Islet precursor cell (in vitro differentiated cells): ENCODE measurements at places on chromosomes 2 and 18.

- peak; percentile 73 for DNase-seq
These were observed 652 bp downstream of the PPM1B start for GRCh38 chr2:44169155-44169898.

DNA sequence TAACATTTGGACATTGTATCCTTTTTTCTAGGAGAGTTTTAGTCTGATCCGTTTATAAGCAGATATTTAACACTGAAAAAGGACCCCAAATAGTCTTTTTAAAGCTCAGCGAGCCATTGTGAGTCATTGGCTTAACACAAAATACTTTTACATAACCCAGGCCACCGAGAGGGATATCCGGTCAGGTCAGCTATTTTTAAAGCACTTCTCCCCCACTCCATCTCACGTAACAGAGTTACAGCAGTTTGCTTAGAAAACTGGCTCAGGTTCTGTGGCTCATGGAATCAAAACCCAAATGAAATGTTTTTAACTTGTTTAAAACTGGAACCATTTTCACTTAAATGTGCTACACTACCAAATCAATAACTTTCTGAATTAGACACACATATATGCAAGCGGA lies 23.9 kb downstream of the COL4A3 start:
- DNase-seq: no peak

DNA sequence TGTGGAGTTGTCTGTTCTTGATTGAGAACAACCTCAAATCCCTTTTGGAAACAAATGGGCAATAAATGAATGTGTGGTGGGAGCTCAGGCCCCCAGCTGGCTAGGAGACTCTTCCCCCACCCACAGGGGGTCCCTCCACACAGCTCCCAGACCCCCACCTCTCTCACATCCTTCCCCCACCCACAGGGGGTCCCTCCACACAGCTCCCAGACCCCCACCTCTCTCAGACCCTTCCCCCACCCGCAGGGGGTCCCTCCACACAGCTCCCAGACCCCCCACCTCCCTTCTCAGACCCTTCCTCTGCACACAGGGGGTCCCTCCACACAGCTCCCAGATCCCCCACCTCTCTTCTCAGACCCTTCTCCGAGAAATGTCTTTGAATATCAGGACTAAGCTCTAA lies 79.0 kb upstream of the CTDP1 start:
- no peak for DNase-seq

DNA sequence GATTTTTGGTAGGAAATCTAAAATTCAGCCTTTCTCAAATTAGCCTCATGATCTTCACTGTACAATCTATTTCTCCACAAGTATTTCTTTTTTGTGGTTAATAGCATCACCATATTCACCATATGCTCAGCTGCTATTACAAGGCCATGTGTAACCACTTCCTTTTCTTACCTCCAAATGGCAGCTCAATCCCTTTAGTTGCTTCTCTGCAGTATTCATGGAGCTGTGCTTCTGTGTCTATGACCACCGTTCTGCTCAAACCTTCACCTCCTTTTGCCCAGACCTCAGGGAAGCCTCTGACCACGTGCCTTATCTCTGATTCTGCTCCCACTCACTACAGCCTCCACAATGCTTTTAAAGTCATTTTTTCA lies 126.7 kb upstream of the TMEM200C start:
- DNase-seq: no peak

DNA sequence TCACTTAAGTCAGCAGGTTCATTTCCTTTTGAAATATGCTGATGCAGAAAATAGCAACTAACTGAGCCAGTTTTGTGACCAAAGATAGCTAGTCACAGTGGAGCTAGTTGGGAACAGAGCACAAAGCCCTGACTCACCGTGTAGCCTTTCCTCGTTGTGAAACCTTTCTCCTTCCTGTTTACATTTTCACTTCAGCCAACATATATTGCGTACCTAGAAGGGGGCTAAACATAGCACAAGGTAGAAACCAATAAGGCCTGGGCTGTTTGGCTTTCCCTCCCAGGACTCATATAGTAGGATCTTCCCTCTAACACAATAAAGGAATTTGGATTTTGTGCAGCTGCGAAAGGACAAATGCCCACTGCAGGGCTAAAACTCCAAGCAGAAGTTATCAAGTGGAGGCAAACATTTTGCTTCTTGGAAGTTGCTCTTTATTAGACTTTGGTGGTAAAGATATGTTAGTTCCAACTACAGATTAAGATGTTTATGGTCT lies 24.5 kb upstream of the LPIN2 start:
- DNase-seq: peak; percentile 66

DNA sequence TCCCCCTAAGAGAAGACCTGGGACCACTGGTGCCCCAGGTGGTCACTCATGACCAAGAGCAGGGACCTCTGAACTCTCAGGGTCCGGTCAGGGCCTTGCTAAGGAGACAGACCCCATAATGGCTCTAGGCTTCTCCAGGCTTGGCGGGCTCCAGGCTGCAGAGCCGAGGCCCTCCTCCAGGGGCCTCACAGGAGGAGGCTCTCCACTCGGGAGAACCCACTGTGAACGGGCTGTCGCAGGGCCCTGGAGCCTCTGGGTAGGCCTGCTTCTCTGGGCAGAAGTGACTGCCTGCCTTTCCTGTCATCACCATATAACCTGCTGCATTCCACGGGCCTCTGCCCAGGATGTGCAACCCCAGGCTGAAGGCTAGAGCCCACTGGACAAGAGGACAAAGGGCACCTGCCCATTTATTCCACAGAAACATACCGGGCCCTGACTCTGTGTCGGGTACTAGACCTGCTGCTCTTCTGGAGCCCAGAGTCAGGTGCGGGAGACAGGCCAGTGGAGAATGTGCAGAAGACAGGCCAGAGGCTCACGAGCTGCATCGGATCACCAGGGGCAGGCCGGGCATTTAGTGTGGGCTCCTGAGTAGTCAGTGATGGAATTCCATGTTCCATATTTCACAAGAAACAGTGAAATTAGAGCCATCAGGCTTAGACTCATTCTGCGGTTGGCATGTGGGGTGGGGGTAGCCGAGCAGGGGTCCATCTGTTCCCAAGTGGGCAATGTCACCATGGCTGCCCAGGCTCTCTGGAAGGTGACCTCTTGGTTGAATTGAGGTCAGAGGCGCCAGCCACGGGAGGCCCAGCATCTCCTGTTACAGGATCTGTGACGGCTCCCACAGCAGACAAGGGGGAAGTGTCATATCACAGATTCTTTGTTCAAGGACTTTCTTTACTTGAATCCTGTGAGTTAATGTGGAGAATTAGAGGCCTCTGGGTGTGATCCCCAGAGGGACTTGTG lies 220.8 kb downstream of the SH3RF3 start:
- DNase-seq: no peak

DNA sequence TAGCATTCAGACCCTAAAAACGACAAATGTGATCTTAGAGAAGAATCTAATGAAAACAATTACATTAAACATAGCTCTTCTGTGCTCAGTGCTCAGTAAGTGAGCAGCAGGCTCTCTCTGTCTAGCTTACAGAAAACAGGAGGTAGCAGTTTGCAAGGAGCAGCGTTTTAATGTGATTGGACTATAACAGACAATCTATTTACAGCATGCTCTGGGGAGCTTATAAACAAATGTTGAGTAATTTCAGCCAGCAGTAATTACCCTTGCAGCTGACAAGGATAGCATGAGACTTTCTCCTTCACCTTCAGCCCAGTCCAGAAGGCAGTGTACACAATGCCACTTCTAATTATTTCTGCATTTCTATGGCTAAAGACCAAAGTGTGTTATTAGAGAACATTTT lies 270.4 kb downstream of the FIGN start:
- DNase-seq: no peak

DNA sequence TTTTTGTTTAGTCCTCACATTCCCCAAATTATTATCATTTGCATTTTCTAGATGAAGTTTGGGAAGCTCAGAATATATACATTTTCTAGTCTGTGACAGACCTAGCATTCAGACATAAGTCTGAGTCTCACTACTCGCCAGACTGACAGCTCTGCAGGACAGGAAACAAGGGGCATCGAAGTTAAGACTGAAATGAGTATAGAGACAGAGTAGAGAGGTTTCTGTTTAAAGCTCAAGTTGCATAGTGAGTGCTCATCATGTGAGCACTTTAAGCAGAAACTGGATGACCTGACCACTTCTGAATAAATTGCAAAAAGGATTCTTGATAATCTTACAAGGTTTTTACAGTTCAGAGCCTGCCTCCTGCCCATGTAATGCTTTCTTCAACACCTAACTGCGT lies 1.1 kb downstream of the HADHB start:
- no peak for DNase-seq

GRCh38 chr2:183963609-183964008 lies 634.7 kb upstream of the ZNF804A start:
- no peak for DNase-seq

DNA sequence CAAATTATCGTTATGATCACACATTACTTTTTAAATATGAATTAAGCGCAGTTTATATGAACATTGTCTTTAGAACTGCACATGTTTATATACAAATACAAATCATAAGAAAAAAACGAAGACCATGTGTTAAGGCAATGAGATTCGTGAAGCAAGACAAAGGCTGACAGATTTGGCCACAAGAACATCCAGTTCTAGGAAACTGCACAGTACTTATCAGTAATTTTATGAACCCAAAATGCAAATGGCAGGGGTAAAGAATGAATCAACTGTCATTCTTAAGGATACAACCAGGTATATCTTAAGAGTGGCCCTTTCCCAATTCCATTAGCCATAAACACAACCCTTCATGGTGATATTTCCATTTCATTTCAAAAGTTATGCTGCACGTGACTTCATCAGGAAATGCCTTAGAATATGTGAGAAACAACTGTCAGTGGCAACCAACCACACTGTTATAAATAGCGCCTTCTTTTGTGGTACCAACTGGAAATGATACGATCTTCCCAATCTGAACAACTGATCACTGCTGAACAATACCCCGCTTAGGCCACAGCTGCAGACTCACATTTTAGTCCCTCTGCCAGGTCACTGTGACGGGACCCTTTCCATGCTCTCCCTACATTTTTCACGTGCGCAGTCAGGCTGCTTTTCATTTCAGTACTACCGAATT lies 144.9 kb downstream of the L3MBTL4 start:
- no peak for DNase-seq

GRCh38 chr2:132752421-132753206 lies 82.6 kb upstream of the LYPD1 start:
- DNase-seq: no peak

GRCh38 chr2:159998961-159999360 lies 63.5 kb downstream of the PLA2R1 start:
- no peak for DNase-seq

DNA sequence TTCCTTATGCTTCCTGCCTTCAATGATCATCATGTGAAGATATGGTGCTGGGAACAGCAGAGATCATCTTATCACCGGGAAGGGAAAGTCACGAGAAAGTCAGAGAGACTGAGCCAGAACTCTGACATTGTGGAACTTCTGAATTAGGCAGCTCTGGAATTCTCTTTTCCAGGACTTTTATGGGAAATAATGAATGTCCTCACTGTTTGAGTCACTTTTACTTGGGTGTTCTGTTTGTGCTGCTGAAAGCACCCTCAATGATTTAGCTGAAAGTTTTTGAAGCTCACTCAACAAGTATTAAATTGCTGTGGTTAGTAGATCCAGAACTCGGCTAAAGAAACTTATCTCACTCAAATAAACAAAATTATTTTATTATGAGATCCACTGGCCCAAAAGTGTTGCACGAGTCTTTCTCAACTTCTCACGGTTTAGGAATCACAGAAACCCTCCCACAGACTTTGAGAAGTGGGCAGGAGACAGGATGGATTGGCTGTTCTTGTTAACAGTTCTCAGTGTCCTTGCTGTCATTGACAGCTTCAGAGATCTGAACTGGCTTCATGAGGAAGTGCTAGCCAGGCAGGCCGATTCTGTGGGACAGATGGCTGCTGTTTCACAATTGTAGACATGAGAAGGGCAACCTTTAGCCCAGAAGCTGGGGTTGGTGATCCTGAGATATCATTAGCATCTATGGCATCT lies 26.4 kb upstream of the ATRAID start:
- DNase-seq: peak; percentile 44

DNA sequence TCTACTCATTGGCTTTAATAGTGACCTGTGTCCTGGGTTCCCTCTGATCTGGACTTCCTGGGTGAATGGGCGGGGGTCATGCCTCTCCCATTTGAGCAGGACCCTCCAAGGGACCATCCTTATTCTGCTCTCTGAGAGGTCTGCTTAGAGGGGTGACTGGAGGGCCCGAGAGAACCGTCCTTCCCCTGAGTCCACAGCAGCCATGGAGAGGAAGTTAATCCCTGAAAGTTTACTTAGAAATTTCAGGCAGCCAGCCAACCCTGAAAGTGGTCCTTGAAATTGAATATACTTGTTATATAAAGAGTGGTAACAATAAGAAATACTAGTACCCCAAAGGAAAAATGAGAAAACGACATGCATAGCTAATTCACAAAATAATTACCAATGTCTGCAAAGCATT lies 226.1 kb downstream of the DYSF start:
- DNase-seq: no peak

GRCh38 chr18:77124452-77124922 lies 8.1 kb downstream of the MBP start:
- peak; percentile 72 for DNase-seq

DNA sequence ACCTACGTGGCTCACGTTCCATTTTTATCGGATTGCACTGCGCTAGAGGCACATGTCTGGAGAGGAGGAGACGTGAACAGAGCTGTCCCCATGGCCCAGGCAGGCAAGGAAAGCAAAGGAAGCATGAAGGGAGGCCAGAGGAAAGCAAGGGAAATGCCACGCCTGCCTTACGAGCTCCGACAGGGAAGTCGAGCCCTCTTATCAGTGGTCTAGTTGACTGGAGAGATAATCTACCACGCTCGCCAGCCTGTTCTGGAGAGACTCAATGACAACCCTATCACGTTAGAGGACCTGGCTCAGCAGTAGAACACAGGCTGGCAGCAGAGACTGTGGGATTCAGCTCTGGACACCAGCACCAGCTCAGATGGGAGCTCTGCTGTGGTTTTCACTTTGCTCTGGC lies 202.6 kb upstream of the ID2 start:
- peak; percentile 84 for DNase-seq

DNA sequence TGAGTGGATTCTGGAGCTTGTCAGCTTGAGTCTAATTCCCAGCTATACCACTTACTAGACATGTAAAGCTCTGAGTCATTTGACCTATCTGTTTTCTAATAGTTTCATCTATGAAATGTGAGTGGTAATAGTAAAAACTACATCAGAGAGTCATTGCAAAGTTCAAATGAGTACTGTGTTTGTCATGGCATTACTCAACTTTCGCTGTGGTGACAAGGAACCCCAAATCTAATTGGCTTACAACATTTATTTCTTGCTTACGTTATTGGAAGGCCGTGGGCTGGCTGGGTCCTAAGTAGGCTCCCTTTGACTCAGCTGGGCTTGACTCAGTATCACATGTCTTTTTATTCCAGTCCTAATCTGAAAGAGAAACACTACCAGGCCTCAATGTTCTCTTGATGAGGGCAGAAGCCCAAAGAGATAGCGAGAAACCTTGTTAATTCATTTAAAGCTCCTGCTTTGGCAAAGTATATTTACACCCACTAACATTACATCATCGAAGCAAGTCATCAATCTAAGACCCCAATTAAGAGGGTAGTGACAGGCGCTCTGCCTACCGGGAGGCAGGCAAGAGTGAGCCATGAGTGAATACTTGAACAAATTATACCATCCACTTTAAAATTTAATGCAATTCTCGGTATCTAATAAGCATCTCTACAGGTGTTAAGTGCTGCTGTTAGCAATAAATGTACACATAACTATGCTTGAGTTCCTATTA lies 431.8 kb upstream of the SPHKAP start:
- DNase-seq: no peak

- no peak for DNase-seq
These were observed 333.2 kb upstream of the UBE2E3 start for GRCh38 chr2:180647221-180647620.

GRCh38 chr2:171807119-171807518 lies 86.9 kb downstream of the SLC25A12 start:
- no peak for DNase-seq

GRCh38 chr2:80392441-80392840 lies 87.9 kb upstream of the LRRTM1 start:
- DNase-seq: no peak
